ENCODE measurements at places on chromosomes 3 and 15. TPM values are rescaled to one million over a fixed set of nuclear protein-coding genes. Genes with fewer than 3 reads are reported as not detected.

The GPR15 gene
- 2.5 TPM for total RNA-seq

The CDHR4 gene
- total RNA-seq, result not detected

The STAC gene
- total RNA-seq, result 25.3 TPM

The PLA2G4E gene
- 1.5 TPM for total RNA-seq

The C3orf20 gene
- 0.14 TPM for total RNA-seq

The PLS1 gene
- 26.0 TPM for total RNA-seq

The SPSB4 gene
- total RNA-seq, result 1.2 TPM

The CLDN16 gene
- total RNA-seq, result 0.14 TPM

The PCSK6 gene
- 16.6 TPM for total RNA-seq

The GP5 gene
- total RNA-seq, result 0.26 TPM

The MINAR1 gene
- total RNA-seq, result 0.26 TPM

The RTP1 gene
- total RNA-seq, result not detected

The STRIT1 gene
- not detected for total RNA-seq

The XCR1 gene
- total RNA-seq, result 0.26 TPM

The C3orf80 gene
- total RNA-seq, result 1.3 TPM

The PIERCE2 gene
- 2.3 TPM for total RNA-seq

The SENP2 gene
- total RNA-seq, result 42.0 TPM

The DVL3 gene
- total RNA-seq, result 54.1 TPM

The ZWILCH gene
- total RNA-seq, result 4.6 TPM

The KCNH8 gene
- 0.41 TPM for total RNA-seq

The GOLGB1 gene
- total RNA-seq, result 57.0 TPM

The BHLHE40 gene
- total RNA-seq, result 97.1 TPM

The SCAMP5 gene
- 2.6 TPM for total RNA-seq

The GADL1 gene
- total RNA-seq, result not detected

The CFAP100 gene
- total RNA-seq, result not detected

The ZNF502 gene
- 4.1 TPM for total RNA-seq

The SLC24A5 gene
- 0.84 TPM for total RNA-seq

The DPPA4 gene
- not detected for total RNA-seq

The ZDHHC23 gene
- 15.0 TPM for total RNA-seq

The UCN2 gene
- total RNA-seq, result not detected

The GP9 gene
- 1.2 TPM for total RNA-seq

The COL6A5 gene
- 6.3 TPM for total RNA-seq

The MEIS2 gene
- 26.7 TPM for total RNA-seq

The FAM131A gene
- 19.0 TPM for total RNA-seq

The EPHA3 gene
- total RNA-seq, result 5.1 TPM

The RETNLB gene
- not detected for total RNA-seq

The CASR gene
- total RNA-seq, result 0.20 TPM

The TWF2 gene
- 50.4 TPM for total RNA-seq

The ONECUT1 gene
- not detected for total RNA-seq

The LRRIQ4 gene
- 0.29 TPM for total RNA-seq

The CFAP91 gene
- total RNA-seq, result 3.7 TPM

The SERPINI1 gene
- 7.1 TPM for total RNA-seq

The TOPBP1 gene
- total RNA-seq, result 18.1 TPM

The LRTM1 gene
- not detected for total RNA-seq

The ATP2B2 gene
- total RNA-seq, result 0.06 TPM

The SAMMSON gene
- not detected for total RNA-seq

The RTP3 gene
- total RNA-seq, result not detected

The MEX3B gene
- total RNA-seq, result 1.9 TPM

Data from upper lobe of right lung (tissue), 1 donor.